ENCODE measurements at places on chromosomes 3 and 15. TPM values are rescaled to one million over a fixed set of nuclear protein-coding genes. Genes with fewer than 3 reads are reported as not detected.

DNA sequence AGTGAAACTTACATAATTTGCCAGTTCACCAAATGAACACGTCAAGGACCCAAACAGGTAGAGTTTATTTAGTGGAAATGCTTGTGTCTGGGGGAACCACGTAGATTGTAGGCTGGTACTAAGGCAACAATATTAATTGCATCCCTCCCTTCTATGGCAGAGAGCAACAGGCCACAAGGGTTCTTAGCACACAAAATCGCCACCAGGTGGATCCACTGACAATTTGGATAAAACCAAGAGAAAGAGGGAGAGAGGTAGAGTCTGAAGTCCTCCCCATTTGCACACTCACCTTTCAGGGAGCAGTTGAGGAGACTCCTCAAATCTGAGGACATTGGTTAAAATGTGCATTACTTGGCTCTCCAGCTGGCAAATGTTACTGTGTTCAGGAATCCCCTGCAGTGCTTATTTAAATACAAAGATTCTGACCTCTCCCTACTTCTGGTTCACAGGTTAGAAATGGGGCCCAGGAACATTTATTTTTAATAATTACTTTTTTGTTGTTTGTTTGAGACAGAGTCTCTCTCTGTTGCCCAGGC is 181.0 kb upstream of the FEZF2 start:
- peaks cover 7% of the 10 kb centered on the region for H3K27me3 ChIP-seq
- DNase-seq, result no peak
- H3K27ac ChIP-seq, result no peak overlapping the region
- H3K4me3 ChIP-seq, result no peak overlapping the region
- H3K4me1 ChIP-seq, result no peaks in the 10 kb centered on the region

- H3K27me3 ChIP-seq, result no peaks in the 10 kb centered on the region
- no peak overlapping the region for H3K27ac ChIP-seq
- no peaks in the 10 kb centered on the region for H3K4me1 ChIP-seq
Observed at GRCh38 chr3:122619040-122619439, 41.6 kb downstream of the PARP15 start.

DNA sequence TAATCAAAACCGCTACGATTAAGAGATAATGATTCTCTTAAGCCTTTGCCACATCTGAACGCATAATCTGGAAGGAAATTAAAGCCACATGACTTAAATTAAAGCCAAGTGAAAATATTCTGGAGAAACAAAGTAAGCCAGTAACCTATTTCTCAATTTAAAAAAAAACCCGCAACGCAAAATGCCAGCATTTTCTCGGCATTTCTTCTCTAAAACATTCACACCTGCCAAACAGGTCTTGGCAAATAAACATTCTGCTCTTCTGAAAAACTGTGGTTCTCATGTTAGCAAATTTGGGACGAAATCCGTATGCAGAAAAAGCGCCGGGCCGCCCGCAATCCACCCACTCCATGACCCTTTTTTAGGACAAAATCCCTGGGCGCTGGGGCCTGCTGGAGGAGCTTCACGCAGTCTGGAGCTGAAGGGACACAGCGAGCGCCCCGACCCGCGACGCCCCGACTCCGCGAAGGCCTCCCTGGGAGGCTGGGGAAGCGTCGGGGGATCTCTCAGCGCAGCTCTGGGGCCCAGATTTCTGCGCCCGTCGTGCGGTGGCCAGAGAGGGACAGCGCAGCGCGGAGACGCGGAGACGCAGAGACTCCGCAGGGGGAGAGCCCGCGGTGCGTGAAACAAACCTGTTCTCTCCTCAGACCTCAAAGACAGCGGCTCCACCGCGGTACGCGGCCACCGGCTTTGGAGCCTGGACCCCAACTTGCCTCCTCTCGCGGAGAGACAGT is 471 bp downstream of the NKIRAS1 start:
- H3K36me3 ChIP-seq, result no peaks in the 10 kb centered on the region
- DNase-seq, result no peak
- peaks cover 56% of the 10 kb centered on the region for H3K4me1 ChIP-seq
- peak overlapping the region; percentile 97 for H3K27ac ChIP-seq

GRCh38 chr3:154967090-154967489 is 113.0 kb upstream of the MME start:
- no peaks in the 10 kb centered on the region for H3K4me1 ChIP-seq
- H3K27ac ChIP-seq, result no peak overlapping the region

GRCh38 chr3:30453360-30454039 is 152.9 kb upstream of the TGFBR2 start:
- H3K36me3 ChIP-seq, result no peaks in the 10 kb centered on the region
- H3K4me1 ChIP-seq, result peaks cover 4% of the 10 kb centered on the region
- no peak overlapping the region for H3K27ac ChIP-seq
- H3K27me3 ChIP-seq, result no peaks in the 10 kb centered on the region

- no peak for DNase-seq
- no peaks in the 10 kb centered on the region for H3K36me3 ChIP-seq
- no peak overlapping the region for H3K27ac ChIP-seq
Observed at GRCh38 chr15:81117136-81117535, 16.9 kb upstream of the CFAP161 start.

DNA sequence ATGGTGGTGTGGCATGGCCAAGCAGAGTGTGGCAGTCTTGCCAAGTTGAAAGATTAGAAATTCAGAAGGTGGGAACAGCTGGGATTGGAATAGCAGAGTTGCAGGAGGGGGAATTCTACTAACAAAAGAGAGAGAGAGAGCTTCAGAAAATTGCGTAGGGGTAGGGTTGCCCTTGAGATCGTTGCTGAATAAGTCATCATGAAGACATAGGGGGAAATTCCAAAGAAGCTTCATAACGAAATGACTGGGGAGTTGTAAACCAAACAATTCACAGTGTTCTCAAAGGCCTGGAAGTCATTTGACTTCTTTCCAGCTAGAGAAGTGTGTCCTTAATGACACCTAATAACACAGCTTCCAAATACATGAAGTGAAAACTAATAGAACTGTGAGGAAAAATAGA is 26.3 kb upstream of the TIPARP start:
- H3K4me1 ChIP-seq, result no peaks in the 10 kb centered on the region
- H3K27me3 ChIP-seq, result no peaks in the 10 kb centered on the region
- no peaks in the 10 kb centered on the region for H3K36me3 ChIP-seq
- DNase-seq, result no peak

Gene HIGD2B
- not detected for total RNA-seq

Gene ITIH1
- not detected for total RNA-seq

Gene CACNA1D
- total RNA-seq, result 111 TPM

Gene THPO
- total RNA-seq, result 2.7 TPM

Gene TUSC7
- not detected for total RNA-seq

Gene SCAMP5
- 29.5 TPM for total RNA-seq

Gene ARHGEF3
- total RNA-seq, result 78.4 TPM

Gene FBXO40
- total RNA-seq, result 1.00 TPM

Gene VPS18
- total RNA-seq, result 43.4 TPM

Gene PRR20G
- not detected for total RNA-seq

Gene GRAMD2A
- total RNA-seq, result not detected

Gene SETD2
- total RNA-seq, result 58.9 TPM
